ENCODE measurements at places on chromosomes 7 and 10. TPM values are rescaled to one million over a fixed set of nuclear protein-coding genes. Genes with fewer than 3 reads are reported as not detected.
A peak's percentile ranks its signal among the peaks of the same experiment; 100 is the strongest.

Gene PSD
- total RNA-seq, result 1.0 TPM

DNA sequence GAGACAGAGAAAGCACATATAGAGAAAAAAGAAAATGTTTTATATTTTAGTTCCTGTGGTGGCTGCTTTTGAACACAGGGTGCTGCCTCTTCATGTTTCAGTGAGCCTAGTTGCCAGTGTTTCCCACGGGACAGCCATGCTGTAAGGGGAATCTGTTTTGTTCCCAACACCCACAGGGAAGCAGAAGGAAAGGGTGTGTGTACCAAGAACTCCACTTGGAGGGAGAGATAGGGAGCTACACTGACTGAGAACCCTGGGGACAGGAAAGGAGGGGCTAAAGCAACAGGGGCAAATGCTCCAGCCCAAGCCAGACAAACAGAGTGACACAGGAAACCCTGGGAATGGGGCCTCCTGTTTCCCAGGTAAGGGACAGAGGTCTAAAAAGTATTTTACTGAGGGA is 40.2 kb downstream of the FRMPD2 start:
- H3K4me1 ChIP-seq, result no peaks in the 10 kb centered on the region
- H3K36me3 ChIP-seq, result no peaks in the 10 kb centered on the region
- no peak overlapping the region for H3K27ac ChIP-seq
- no peak for DNase-seq

Gene IKZF1
- total RNA-seq, result not detected

Gene PON1
- not detected for total RNA-seq

DNA sequence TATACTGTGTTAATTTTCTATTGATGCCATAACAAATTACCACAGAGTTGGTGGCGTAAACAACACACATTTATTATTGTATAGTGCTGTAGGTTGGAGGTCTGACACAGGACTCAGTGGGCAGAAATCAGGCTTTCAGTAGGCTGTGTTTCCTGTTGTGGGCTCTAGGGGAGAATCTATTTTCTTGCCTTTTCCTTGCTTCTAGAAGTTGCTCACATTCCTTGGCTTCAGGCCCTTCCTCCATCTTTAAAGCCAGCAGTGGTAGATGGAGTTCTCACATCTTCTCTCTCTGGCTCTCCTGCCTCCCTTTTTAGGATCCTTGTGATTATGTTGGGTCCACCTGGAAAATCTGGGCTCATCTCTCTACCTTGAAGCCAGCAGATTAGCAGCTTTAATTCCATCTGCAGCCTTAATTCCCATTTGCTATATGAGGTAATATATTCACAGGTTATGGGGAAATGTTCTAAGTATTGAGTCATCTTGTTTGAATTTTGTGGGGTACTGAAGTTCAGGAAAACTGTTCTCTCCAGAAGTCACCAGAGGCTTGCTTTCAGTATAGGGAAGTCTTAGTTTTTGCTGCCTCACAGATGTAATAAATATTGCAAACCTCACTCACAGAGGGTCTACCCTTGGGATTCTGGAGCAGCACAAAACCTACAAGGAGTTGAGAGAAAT is 38.9 kb downstream of the CCNY start:
- H3K4me1 ChIP-seq, result peaks cover 46% of the 10 kb centered on the region
- H3K36me3 ChIP-seq, result no peaks in the 10 kb centered on the region
- H3K4me3 ChIP-seq, result no peak overlapping the region
- no peaks in the 10 kb centered on the region for H3K27me3 ChIP-seq
- no peak overlapping the region for H3K27ac ChIP-seq
- peak; percentile 49 for DNase-seq

DNA sequence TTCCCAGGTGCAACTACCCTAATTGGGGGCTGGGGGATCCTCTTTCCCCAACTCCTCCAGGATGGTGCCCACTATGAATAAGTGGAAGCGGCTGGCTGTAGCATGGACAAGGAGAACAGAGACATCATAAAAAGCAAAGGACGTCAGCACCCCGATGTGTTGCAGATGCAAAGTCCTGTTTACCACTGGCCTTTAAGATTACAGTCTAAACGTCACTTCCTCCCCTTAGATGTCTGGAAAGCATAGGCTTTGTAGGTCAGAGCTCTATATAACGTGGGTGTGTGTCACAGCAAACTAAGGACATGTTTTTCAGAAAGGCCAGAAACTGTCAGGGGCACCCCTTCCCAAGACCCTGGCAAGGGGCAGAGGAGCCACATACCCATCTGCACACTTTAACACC is 7.9 kb downstream of the COBL start:
- H3K27me3 ChIP-seq, result peaks cover 24% of the 10 kb centered on the region
- no peak for DNase-seq
- H3K4me1 ChIP-seq, result no peaks in the 10 kb centered on the region
- H3K27ac ChIP-seq, result no peak overlapping the region
- no peak overlapping the region for H3K4me3 ChIP-seq

Gene VPS37D
- 3.5 TPM for total RNA-seq

DNA sequence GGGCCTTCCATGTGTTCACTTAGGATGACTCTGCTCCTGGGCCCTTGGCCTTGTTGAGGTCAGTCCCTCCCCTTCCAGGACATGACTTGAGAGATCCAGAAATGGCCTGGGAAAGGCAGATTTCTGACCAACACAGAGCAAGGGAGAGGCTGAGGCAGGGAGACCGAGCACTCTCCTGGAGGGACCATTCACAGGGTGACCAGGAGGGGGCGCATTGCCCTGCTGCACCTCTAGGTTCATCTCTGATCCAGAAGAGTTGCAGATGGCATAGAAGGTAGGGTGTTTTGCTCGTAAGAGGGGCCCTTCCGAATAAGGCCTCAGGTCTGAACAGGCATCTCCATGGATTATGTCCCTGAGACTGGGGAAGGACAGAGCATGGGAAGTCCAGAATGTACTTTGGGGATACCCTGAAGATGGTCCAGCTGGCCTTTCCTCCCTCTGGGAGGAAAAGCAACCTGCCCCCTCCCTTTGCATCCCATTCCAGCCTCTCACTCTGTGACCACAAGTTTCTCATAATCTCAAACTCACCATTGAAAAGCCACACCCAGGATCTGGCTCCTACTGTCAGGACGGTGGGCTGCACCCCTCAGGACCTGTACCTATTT is 6.6 kb downstream of the DMBT1 start:
- H3K36me3 ChIP-seq, result no peaks in the 10 kb centered on the region
- no peaks in the 10 kb centered on the region for H3K4me1 ChIP-seq
- no peak overlapping the region for H3K4me3 ChIP-seq
- H3K27ac ChIP-seq, result no peak overlapping the region

DNA sequence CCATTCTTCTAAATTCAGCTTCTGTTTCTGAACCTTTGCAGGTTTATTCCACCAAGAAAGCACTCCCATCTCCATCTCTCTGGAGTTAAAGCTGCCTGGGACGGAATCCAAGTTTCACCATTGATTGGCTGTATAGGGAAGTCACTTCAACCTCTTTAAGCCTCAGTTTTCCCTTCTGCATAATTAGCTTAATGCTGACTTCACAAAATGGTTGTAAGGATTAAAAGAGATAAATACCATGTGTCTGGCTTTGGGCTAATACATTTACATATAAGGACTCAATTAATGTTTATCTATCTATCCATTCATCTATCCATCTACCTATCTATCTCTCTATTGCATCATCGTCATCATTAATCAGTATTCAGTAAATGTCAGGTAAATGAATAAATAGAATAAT is 629.6 kb upstream of the MGMT start:
- H3K27ac ChIP-seq, result no peak overlapping the region
- no peaks in the 10 kb centered on the region for H3K4me1 ChIP-seq
- no peak overlapping the region for H3K4me3 ChIP-seq
- no peaks in the 10 kb centered on the region for H3K36me3 ChIP-seq
- no peak for DNase-seq
- no peaks in the 10 kb centered on the region for H3K27me3 ChIP-seq

Gene ASIC3
- total RNA-seq, result not detected

Gene GPR26
- not detected for total RNA-seq

Gene SPOCK2
- total RNA-seq, result not detected

Measured in GM23248 (cell line).